Esophagus squamous epithelium (tissue), 5 donors: ENCODE measurements at places on chromosomes 4 and X.

DNA sequence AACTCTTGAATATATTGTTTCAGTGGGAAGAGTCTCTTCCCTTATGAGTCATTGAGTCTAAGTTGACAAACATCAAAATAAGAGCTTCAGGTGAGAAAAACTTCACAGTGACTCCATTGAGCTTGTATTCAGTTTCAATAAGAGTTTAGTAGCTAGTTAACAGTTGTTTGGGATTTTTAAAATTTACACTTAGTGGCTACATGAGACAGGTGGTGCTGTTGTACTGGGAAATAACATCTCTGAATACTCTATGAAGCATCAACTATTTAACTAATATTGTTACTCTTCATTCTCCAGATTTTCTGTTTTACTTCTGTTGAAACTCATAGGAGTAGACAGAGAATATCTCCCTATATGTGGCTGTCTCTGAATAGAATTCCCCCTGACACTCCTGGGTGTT, 1609.1 kb downstream of the C4orf33 start:
- no peaks in the 10 kb centered on the region for H3K4me1 ChIP-seq
- no peak overlapping the region for H3K4me3 ChIP-seq
- no peak for DNase-seq
- no peak overlapping the region for H3K27ac ChIP-seq
- H3K36me3 ChIP-seq = no peaks in the 10 kb centered on the region

DNA sequence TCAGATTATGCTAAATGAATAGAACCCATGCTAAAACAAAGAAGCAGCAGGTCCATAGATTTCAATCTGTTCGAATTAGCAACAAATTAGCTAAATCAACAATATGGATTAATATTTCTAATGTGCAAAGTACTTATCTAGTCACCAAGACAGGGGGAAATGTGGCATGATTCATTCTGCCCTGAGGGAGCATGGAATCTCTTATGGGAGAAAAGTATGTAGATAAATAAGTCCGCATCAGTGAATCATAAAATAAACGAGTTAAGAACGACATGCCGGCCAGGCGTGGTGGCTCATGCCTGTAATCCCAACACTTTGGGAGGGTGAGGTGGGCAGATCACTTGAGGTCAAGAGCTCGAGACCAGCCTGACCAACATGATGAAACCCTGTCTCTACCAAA, 102.1 kb downstream of the ANOS1 start:
- H3K4me3 ChIP-seq = no peak overlapping the region
- H3K27ac ChIP-seq = no peak overlapping the region
- H3K36me3 ChIP-seq = no peaks in the 10 kb centered on the region
- no peaks in the 10 kb centered on the region for H3K4me1 ChIP-seq
- no peak for DNase-seq

DNA sequence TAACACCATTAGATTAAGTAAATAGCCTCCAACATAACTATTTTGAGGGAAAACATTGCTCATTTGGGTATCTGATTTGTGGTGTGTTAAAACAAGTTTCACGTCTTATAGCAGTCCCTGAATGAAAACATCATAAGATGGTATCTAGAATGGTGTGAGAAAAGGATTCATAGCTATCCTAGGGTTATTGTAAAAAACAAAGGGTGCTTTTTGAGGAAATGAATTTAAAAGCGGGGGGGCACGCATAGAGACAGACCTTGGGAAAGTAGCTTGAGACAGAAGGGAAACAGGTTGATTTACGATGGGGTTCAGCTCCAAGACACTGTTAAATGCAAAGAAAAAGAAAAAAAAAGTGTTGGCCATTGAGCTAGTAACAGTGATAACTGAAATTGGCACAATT, 768 bp upstream of the CXCL10 start:
- DNase-seq = no peak
- H3K4me3 ChIP-seq = no peak overlapping the region
- no peaks in the 10 kb centered on the region for H3K4me1 ChIP-seq
- H3K27me3 ChIP-seq = no peaks in the 10 kb centered on the region
- H3K27ac ChIP-seq = no peak overlapping the region

DNA sequence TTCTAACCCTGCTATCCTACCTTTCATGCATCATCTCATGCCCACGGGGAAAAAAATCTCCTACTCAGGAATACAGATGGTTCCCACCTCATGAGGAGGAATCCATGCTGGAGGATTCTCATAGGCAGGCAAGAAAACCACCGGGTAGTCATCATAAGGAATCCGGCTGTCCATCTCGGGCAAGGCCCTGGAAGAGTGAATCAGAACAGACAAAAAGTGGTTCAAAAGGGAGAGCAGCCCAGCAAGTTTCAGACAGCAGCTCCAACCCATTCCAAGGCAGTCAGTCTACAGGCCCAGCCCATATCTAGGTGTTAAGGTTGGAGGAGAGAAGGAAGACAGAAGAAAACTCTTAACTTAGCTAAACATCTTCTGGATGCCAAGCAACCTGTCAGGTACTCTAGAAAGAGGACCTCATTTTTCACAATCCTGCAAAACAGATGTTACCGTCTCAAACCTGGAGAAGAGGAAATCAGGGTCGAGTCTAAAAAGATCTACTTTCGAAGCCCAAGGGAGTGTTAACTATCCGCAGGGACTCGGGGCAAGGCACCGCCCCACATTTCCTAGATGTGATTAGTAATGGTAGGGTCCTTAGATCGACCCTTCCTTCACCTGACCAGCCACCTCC, 447 bp downstream of the PDZD11 start:
- H3K36me3 ChIP-seq = no peaks in the 10 kb centered on the region
- DNase-seq = no peak
- H3K27ac ChIP-seq = peak overlapping the region; percentile 83
- peaks cover 5% of the 10 kb centered on the region for H3K4me1 ChIP-seq
- no peaks in the 10 kb centered on the region for H3K27me3 ChIP-seq

DNA sequence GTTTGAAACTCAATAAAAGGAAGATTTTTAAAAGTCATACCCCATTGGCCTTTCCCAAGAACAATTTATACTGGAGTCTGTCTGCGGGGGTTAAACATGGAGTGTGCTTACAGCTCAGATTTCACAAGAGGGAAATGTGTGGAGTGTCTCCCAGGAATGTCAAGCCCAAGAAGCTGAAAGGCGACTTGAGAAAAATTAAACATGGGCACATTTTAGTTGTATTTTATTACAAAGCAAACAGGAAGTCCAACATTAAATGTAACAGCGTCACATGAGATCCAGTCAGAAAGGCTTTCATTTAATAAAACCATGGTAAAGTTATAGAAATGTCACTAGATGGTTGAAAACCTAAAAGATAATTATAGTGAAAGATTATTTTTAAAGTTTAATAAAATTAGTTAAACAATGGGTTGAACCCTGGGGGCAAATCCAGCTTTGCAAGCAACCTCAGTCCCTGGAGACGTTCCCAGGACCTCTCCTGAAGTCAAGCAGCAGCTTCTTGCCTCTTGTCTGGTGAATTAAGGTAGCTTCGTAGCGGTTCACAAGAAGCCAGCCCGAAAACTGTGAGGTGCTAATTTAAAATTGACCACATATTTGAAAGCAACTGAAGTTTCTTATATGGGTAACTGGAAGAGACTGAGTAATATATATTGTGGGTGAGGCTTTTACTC, 168.4 kb upstream of the EDNRA start:
- H3K27me3 ChIP-seq = no peaks in the 10 kb centered on the region
- no peaks in the 10 kb centered on the region for H3K4me1 ChIP-seq
- no peak overlapping the region for H3K4me3 ChIP-seq

- no peaks in the 10 kb centered on the region for H3K36me3 ChIP-seq
- no peaks in the 10 kb centered on the region for H3K27me3 ChIP-seq
- no peak overlapping the region for H3K27ac ChIP-seq
- DNase-seq = no peak
- no peak overlapping the region for H3K4me3 ChIP-seq
Measured at GRCh38 chr4:110275871-110276270, 77.5 kb upstream of the ELOVL6 start.

DNA sequence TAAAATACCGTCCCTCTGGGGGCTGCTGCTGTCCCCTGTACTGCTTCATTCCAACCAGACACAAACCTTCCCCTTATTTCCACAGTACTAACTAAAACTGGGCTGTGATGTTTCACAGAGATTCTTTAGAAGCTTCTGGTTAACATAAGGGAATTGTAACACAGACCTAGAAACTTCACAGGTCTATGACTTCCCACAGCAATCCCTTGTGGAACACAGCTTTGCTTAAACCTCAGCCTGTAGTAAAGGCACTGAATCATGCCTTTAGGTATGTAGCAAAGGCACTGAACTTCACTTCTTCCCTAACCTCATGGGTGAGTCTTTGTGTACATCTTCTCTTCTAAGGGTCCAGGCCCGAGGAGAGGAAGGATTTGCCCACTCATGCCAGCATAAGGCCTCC, 49.4 kb downstream of the SPINK2 start:
- H3K4me3 ChIP-seq = no peak overlapping the region
- no peaks in the 10 kb centered on the region for H3K27me3 ChIP-seq
- no peak for DNase-seq
- no peaks in the 10 kb centered on the region for H3K36me3 ChIP-seq

DNA sequence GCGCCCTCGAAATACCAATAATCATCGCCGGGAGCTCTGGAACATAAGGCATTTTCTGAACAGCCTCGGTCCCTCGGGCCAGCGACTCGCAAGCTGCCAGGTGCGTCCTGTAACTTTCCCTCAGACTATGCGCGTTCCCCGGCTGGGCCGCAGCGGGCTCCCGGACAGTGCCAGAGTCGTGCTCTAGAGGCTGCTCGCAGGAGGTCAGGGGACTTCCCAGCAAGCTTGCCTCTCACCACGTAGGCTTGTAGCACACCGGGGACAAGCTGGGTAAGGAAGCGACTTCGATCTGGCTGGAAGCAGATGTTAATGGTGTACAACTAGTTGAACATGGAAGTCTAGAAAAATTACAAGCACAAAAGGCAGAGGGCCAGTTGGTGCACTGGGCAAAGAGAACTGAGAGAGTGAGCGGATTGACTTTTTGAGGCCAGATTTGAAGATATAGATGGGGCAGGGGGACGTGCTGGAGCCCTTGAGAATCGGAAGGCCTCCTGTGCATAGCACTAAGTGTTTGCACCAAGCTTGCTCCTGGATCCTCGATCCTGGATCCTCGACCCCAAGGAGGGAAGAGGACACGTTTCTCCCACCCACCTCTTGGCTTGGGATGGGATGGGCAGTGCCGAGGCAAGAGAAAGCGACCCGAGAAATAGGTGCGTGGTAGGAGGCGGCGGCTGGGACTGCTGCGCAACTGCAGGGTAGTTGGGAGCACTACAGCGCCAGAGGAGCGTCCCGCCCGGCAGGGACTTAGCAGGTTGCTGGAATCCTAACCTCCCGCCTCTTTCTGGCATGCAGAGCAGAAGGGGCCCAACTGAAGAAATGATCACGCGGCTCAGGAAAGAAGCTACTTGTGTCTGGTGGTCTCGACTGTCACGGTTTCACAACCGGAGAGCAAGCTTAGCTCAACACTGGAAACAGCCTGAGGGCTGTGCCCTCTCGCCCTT, 19.9 kb upstream of the ZIC3 start:
- no peak for DNase-seq
- H3K27me3 ChIP-seq = peaks cover 5% of the 10 kb centered on the region
- H3K36me3 ChIP-seq = no peaks in the 10 kb centered on the region

- H3K4me1 ChIP-seq = peaks cover 49% of the 10 kb centered on the region
- H3K4me3 ChIP-seq = no peak overlapping the region
- H3K36me3 ChIP-seq = no peaks in the 10 kb centered on the region
- DNase-seq = no peak
- no peaks in the 10 kb centered on the region for H3K27me3 ChIP-seq
- H3K27ac ChIP-seq = peak overlapping the region; percentile 9
Measured at GRCh38 chr4:6944301-6945051, 34.9 kb downstream of the TBC1D14 start.

DNA sequence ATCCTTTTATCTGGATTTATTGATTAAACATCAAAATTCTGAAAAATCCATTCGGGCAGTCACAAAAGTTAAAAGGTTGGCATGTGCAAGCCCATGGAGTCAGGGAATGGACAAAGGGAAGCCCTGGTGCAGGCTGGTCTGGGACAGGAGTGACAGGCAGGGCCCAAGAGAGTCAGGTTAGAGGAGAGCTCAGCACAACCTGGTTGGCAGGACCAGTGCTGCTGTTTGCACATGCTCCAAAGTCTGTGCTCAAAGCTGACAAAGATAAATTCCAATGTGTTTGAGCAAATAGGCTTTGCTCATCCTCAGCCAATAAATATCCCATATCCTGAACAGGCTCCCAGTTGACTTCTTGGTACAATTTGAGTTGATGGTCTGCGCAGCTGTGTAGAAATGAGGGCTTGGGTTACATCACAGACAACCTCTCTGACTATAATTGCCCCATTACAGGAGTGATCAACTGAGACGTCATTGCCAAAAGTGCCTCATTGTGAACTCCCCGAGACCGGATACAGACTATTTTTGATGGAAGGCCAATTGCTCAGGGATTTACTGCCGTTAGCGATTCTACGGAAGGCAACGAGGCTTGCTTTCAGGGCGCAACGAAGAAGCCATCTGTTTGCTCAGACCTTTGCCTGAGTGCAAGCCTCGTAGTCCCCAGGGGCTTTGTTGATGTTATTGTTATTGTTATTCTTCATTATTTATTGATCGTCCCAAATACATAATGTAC, 1008.1 kb upstream of the TENM3 start:
- no peak for DNase-seq
- no peak overlapping the region for H3K4me3 ChIP-seq
- no peak overlapping the region for H3K27ac ChIP-seq
- no peaks in the 10 kb centered on the region for H3K27me3 ChIP-seq
- H3K4me1 ChIP-seq = no peaks in the 10 kb centered on the region

DNA sequence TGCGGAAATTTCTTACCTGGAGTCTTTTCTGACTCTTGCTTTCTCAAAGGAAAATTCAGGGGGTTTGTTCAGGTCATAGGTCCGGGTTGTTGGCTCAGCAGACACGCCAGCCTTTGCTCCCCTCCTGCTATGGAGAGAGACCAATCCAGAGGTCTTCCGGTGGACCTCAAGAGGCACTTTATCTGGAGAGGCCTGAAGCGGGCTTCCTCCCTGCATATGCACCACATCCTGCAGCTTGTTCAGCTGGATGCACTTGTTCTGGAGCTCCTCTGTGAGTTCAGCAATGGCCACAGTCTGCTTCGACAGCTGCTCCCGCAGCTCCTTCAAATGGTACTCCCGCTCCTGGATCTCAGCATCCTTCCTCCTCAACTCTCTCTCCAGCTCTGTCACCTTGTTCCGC, 10.5 kb downstream of the PRKG2 start:
- no peak overlapping the region for H3K27ac ChIP-seq
- H3K27me3 ChIP-seq = no peaks in the 10 kb centered on the region
- DNase-seq = no peak
- H3K36me3 ChIP-seq = no peaks in the 10 kb centered on the region
- H3K4me1 ChIP-seq = no peaks in the 10 kb centered on the region

DNA sequence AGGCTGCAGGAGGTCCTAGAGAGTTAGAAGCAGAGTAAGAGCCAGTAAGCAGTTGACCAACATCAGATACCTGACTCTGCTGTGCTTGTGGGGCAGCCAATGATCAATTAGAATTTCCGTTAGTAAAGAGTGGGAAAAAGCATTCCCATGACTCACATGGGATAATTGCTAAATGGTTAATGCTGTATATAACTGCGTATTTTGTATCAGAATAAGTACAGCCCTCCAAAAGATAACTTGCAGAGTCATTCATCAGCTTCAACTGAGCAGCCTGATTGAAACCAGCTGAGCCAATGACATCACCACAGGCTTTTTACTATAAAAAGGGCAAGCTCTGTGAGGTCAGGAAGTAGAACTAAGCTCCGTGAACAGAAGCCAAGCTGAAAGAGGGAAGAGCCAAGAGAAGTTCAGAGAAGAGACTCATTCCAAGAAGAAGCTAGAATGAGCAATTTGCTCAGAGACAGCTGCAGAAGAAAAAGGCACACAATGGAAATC, 67.9 kb downstream of the PPP3CA start:
- no peak overlapping the region for H3K4me3 ChIP-seq
- H3K27ac ChIP-seq = no peak overlapping the region
- no peak for DNase-seq
- H3K27me3 ChIP-seq = no peaks in the 10 kb centered on the region
- no peaks in the 10 kb centered on the region for H3K36me3 ChIP-seq

GRCh38 chrX:20132666-20133065, 9.0 kb downstream of the EIF1AX start:
- no peak overlapping the region for H3K4me3 ChIP-seq
- no peaks in the 10 kb centered on the region for H3K4me1 ChIP-seq
- DNase-seq = no peak
- no peaks in the 10 kb centered on the region for H3K27me3 ChIP-seq
- peaks cover 19% of the 10 kb centered on the region for H3K36me3 ChIP-seq
